Activated CD4-positive, alpha-beta memory T cell treated with anti-CD3 and anti-CD28 coated beads for 36 hours (primary cell): ENCODE measurements at places on chromosomes 11 and 22. TPM values are rescaled to one million over a fixed set of nuclear protein-coding genes. Genes with fewer than 3 reads are reported as not detected.

RAPSN gene
- total RNA-seq, result 0.22 TPM

ZNF280B gene
- 2.4 TPM for total RNA-seq

CPSF7 gene
- total RNA-seq, result 100 TPM

APOA1 gene
- total RNA-seq, result not detected

DNA sequence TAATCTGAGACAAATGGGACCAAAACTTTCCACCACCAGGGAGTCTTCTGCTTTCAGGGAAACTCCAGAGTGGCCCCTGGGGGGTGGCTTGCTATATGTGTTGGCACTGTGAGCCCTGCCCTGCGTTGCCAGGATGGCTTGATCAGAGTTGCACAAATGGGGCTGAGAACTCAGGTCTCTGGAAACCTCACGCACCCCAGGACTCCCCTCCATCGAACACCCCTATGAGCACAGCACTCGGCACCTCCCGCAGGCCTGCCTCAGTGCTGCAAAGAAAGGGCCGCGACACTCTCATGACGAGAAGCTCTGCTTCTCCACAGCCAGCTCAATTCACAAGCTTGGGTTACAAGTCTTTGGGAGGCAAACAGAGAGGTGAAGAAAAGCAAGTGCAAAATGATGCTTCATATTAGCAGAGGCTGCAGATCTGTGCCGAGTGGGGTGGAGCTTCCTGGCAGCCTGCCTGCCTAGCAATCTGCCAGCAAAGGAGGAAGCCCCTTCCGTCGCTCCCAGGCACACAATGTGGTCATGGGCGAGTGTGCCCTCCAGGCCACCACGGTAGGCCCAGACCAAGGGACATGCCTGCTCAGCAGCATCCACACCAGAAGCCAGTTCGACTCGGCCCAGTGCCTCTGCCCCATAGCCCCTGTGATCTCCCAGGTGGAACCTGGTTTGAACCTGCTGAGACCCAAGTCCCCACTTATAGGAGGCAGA, 55.7 kb downstream of the MYH9 start:
- DNase-seq, result peak; percentile 83

- DNase-seq, result no peak
Measured at GRCh38 chr22:23373601-23374000, 193.3 kb downstream of the BCR start.

DNA sequence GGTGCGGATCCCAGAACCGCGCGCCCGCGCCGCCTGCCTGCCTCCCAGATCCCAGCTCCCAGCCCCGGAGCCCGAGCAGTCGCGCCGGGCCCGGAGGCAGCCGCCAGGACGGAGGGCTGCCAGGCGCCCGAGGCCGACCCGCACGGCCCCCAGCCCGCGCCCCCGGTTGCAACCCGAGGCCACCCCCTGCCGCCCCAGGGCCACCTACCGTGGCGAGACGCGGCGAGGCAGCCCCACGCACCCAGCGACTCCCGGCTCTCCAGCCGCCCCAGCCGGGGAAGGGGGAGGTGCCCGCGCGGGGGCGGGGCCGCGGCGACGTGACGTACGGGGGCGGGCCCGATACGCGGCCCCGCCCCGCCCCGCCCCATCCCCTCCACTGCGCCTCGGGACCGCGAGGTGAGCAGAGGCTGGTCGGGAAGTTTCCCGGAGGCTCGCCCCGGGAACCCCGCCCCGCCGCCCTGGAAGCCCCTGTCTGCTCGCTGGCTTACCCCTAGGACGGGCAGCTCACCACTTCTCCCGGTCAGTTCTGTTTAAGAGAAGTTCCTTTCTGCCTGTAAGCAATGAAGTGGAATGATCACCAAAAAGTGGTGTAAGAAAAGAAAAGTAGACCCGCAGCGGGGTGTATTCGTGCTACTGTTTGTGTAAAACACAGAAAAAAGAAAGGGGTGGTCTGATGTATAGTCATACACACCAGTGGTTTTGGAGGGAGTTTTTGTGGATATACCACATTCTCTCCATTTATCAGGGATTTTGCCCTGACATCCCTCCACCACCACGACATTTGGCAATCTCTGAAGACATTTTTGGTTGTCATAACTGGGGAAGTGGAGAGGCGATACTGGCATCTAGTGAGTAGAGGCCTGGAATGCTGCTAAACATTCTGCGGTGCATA, at the start of gene TPST2:
Gene TPST2 (minus strand): TSS at position 288 of the 892 bp plus-strand sequence. CDS start 48,502 bp downstream, outside the sequence.
- DNase-seq, result peak; percentile 84

DNA sequence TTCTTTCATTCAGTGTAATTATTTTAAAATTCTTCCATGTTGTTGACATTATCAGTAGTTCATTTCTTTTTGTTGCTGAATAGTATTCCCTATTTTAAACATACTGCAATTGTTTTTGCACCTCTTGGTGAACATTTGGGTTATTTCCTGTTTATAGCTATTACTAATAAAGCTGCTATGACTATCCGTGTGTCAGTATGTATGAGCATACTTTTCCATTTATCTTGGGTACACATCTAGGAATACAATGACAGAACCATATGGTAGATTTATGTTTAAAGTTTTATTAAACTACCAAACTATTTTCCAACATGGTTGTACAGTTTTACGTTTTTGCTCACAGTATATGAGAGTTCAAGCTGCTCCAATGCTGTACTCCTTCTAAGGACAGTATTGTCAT, 22.0 kb upstream of the FIBIN start:
- DNase-seq, result no peak

- no peak for DNase-seq
Measured at GRCh38 chr22:45564349-45565030, 61.8 kb downstream of the FBLN1 start.
